Stimulated activated CD4-positive, alpha-beta T cell treated with anti-CD3 and anti-CD28 coated beads, Interleukin-15, amount 100 ng/mL, for 1 hour (primary cell): ENCODE measurements at places on chromosomes 12 and 14.

GRCh38 chr14:39186941-39187525, 12.0 kb downstream of the PNN start:
- DNase-seq = no peak

GRCh38 chr12:77314378-77315052, 249.1 kb upstream of the E2F7 start:
- no peak for DNase-seq

- no peak for DNase-seq
These were observed 271.6 kb upstream of the RTL1 start for GRCh38 chr14:101174980-101175606.

DNA sequence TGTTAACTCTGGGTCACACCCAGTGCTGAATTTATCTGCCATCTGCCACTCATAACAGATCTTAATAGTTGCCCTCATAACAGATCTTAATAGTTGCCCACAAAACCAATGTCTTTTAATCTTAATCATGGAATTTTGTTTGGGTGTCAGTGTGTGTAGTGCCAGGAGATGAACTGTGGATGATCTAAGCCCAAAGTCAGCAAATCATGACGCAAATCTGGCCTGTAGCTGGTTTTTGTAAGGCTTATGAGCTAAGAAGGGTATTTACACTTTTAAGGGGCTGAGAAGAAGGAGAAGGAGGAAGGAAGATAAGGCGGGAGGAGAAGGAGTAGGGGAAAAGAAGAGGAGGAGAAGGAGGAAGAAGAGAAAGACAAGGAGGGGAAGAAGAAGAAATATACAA, 10.0 kb upstream of the IL26 start:
- DNase-seq = no peak
